Body of pancreas (tissue), 4 donors: ENCODE measurements at places on chromosomes 7 and 10.

DNA sequence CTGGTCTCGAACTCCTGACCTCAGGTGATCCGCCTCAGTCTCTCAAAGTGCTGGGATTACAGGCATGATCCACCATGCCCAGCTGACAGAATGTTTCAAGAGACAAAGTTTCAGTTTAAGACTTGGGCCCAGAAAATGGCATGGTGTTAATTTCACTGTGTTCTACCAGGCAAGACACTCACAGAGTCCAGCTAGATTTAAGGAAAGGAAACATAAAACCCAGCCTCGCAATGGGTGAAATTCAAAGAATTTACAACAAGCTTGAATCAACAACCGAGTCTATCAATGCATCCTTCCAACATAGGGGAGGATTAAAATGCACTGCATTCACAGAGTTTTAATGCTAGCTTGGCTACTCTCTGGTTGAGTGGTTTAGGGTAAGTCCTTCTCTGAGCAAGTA, 764.0 kb downstream of the XPNPEP1 start:
- DNase-seq: no peak

DNA sequence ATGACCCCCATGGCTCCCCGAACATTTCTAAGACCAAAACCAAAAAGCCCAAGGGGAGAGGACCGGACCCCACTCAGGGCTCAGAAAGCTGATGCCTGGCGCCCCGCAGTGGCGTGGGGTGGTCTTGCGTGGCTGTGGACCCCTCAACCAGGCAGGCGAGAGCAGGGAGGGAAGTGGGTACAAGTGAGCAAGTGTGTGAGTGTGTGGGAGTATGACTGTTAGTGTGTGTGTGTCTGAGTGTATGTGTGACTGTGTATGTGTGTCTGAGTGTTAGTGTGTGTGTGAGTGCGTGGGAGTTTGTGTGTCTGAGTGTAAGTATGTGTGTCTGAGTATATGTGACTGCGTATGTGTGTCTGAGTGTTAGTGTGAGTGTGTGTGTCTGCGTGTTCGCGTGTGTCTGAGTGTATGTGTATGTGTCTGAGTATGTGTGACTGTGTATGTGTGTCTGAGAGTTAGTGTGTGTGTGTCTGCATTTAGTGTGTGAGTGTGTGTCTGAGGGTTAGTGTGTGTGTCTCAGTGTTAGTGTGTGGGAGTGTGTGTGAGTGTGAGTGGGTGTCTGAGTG, 34.0 kb upstream of the INSIG1 start:
- no peak for DNase-seq

GRCh38 chr7:18754766-18755165, 259.2 kb downstream of the HDAC9 start:
- no peak for DNase-seq

GRCh38 chr10:124624466-124624865, 119.7 kb downstream of the FAM53B start:
- no peak for DNase-seq

GRCh38 chr7:134712196-134712595, 65.5 kb downstream of the BPGM start:
- DNase-seq: no peak

DNA sequence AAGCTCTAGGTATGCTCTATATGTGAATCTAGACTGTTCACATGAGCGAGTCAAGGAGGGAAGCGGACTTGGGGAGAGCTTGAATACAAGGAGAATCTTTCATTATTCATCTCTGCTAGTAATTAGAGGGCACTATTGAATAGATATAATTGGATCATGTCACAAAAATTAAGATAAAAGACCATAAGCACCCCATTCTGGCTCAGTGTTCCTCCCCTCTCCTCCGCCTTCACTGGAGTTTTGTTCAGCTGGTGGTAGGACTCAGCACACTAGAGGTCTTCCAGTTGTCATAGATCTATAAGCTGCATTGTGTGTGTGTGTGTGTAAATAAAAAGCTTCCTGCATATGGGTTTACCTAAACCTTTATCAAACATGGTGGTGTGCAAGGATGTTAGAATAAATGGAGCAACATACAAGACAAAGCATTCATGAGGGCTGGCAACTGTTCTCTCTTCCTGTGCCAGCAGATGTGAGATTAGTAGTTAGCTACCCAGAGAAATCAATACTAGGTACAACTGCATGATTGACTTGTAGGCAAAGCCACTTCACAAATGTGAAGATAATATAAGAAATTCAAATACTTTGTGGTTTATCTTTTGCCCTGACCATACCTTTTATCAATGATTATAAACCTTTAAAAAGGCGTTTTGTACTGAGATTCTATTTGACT, 142.6 kb downstream of the CREB5 start:
- no peak for DNase-seq

- DNase-seq: no peak
Measured at GRCh38 chr7:135240441-135240840, 6.8 kb downstream of the STRA8 start.

DNA sequence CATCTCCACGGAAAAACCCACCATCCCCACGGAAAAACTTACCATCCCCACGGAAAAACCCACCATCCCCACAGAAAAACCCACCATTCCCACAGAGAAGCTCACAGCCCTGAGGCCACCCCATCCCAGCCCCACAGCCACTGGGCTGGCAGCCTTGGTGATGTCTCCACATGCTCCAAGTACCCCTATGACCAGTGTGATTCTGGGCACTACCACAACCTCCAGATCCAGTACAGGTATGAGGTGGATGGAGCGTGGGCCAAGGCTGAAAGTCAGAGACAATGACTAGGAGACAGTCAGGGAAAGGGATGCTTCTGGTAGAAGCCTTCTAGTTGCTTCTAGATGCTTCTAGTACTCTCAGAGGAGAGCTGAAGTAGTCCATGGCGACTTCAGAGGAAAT, 19.6 kb downstream of the ZAN start:
- no peak for DNase-seq

GRCh38 chr7:158802535-158803366, 26.6 kb downstream of the ESYT2 start:
- DNase-seq: no peak

DNA sequence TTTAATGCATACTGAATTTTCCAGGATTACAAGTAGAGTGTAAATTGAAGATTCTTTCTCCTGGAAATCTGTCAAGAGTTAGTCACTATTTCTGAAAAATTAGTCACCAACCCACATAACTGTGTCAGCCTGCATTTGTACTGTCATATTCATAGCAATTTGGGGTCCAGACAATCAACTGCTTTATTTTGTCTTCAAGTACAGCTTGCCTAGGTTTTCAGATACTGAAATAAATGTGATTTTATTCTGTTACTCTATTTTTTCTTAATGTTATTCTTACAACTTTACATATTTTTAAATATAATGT, 55.1 kb downstream of the CUBN start:
- no peak for DNase-seq

DNA sequence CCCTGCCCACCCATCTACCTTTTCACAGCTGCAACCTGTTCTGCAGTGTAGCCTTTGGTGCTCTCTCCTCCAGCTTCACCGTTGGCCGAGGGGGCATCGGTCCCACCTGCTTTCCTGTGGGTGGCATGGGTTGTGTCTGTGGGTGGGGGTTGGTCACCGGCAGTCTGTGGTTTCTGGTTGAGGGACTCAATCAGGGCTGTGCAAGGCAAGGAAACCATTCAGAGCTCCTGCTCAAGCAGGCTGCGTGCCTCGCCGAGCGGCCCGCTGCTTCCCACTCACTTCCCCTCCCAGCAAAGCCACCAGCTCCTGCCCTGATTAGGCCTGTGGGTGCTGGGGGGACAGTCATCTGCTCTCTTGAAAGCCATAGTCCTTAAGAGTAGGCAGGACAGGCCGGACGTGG, 9.8 kb downstream of the DNAJB12 start:
- no peak for DNase-seq

DNA sequence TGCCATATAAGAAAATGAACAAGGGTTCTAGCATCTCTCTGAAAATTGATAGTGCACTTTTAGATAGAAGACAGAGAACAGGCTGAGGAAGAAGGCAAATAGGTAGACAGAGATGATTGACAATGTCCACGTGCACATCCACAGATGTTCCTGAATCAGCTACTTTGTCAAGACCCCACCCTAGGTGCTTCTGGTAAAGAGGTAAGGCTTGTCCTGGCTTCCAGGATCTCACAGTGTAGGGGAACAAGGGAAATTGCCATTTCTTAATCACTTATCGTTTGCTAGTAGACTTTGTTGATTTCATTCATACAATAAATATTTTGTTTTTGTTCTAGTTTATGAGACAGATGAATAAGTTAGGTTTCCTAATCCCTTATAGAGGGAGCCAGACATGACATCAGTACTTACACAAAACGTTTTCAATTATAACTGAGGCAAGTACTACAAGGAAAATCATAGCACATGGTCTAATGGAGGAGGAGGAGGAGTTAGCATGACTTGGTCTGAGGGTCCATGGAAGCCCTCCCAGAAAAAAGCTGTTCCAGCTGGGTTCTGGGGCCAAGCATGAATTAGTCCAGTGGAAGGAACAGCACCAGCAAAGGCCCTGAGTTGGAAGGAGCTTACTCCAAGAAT, 115.9 kb upstream of the ARID5B start:
- DNase-seq: no peak

DNA sequence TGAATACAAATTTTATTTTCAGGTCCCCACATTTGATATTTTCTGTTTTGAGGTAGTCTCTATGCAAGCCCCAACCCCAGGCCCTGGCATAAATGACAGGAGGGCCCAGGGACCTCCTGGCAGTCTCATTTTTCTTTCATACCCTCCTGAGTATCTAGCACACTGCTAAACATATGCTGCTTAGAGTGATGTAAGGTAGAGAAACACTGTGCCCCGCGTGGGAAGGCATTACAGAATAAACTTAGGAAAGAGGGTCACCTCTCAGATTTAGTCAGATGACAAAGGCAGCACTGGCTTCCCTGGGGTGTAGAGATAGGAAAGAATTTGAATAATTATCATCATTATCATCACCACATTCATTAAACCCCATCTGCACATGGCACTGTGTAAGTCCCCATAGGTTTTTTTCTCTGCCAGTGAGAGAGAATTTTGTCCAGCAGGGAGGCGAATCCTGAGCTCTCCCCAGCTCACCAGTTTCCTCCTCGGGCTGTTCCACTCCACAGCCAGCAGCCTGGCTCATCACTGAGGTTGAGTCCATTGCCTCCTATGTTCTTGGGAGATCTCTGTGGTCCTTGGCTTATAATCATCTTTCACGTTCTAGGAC, 507.3 kb upstream of the GALNT17 start:
- no peak for DNase-seq

DNA sequence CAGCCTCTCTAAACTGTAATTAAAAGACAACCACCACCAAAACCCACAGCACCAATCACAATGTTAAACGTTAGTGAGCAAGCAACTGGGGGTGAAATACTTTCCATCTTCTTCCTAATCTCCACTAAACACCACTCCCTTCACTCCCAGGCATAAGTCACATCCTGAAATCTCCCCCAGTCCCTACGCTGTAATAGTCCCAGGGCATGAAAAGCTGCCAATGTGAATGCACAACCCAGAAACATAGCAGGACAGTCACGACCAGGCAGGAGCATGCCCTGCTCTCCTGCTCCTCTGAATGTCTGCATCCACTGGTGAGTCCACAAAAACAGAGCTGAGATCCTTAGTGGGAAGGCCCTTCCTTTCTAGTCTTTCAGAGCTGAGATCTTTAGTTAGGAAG, 288.9 kb downstream of the PARD3 start:
- DNase-seq: no peak

GRCh38 chr10:6301488-6302075, 98.8 kb downstream of the PFKFB3 start:
- DNase-seq: no peak

- DNase-seq: no peak
Measured at GRCh38 chr7:90232430-90232829, 12.5 kb upstream of the CFAP69 start.

- no peak for DNase-seq
Measured at GRCh38 chr10:112261281-112261822, 21.8 kb upstream of the TECTB start.

GRCh38 chr7:80403686-80404241, 108.1 kb downstream of the GNAT3 start:
- DNase-seq: no peak

DNA sequence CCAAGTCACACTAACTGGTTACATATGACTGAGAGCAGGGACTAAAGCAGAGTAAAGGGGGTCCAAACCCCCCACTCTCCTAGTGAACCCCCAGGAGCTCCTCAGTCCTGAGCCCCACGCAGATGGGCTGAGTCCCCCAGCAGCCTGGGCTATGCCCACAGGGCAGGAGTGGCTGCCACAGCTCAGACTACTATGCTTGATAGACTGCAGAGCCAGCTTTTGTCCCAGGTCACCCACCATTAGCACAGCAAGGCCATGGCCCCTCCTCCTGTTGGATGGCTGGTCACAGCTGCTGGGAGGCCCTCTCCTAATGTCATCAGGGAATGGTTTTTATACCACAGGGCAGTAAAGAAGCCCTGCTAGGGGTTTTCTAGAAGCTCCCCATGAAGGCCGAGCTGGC, 46.3 kb upstream of the FGFR2 start:
- DNase-seq: no peak
